Inflammatory macrophage (primary cell): ENCODE measurements at places on chromosomes 1 and 21.

- DNase-seq = no peak
Measured at GRCh38 chr1:17776426-17776825, 21.3 kb downstream of the ACTL8 start.

DNA sequence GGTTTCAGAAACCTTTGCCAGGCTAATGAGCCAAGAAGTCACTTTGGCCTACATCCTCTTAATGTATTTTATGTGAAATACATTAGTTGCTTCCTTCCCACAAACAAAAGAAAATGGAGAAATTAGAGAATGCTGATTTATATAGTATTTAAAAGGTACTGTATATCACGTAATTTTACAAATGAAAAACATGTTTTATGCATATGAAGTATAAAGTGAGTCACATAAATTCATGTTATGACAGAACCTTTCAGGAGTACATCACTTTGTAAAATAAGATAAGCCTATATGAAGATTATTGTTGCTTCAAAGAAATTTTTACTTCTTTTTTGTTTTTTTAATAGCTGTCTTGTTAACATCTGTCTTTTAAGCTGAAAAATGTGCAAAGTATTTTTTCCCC is 4.6 kb downstream of the DR1 start:
- no peak for DNase-seq

DNA sequence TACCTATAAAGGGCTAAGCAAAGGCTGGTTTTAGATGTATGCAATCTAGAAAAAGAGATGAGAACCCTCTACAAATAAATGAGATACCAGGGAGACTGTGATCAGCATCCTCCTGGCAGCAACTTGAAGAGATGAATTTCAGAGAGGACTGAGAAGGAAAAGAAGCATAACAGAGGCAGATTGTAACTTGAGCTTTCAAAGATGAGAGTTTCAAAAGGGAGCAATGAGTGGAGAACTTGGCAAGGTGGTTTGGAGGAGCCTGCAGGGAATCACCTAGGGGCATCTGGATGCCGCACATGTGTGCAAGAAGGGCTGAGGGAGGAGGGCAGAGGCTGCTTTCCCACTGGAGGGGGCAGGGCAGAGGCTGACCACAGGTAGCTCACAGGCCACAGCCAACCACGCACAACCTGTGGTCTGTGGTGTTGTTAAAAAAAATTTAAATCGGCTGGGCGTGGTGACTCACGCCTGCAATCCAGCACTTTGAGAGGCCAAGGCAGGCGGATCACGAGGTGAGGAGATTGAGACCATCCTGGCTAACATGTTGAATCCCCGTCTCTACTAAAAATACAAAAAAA is 50.2 kb downstream of the PCNX2 start:
- DNase-seq = no peak

GRCh38 chr1:213972141-213972540 is 15.6 kb upstream of the PROX1 start:
- DNase-seq = no peak
